ENCODE measurements at places on chromosomes 1 and 21.
A peak's percentile ranks its signal among the peaks of the same experiment; 100 is the strongest.

- DNase-seq, result no peak
These were observed 14.2 kb downstream of the CD101 start for GRCh38 chr1:117015724-117016123.

- no peak for DNase-seq
These were observed 64.8 kb upstream of the PPM1J start for GRCh38 chr1:112779665-112780526.

DNA sequence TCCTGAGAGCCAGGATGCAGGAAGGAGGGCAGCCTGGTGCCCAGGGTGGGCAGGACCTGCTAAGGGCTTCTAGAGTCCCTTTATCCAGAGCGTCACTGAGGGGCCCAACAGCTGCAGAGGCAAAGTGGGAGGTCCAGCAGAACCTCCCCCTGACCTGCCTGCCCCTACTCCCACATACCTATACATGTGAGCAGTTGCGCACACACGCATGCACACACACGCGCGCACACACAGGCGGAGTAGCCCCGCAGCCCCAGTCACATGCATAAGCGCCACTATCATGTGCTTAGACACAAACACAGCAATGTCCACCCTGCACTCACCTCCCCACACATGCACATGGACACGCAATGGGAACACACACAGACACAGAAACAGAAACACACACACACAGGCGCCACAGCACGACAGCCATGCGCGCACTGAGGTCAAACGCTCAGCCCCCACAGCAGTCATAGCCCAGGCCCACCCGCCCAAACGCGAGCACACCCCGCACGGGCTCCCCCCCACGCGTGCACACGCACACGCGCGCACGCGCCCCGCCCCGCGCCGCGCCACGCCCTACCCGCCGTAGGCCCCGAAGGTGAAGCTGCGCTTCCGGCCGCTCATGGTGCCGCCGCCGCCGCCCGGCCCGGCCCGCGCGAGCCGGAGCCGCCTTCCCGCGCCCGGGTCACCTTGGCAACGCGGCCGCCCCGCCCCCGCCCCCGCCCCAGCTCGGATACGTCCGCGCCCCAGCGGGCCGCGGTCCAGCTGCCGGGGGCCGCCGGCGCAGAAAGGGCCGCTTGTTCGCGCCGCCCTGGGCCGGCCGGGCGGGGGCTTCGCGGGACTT is 17.7 kb downstream of the RAP1GAP start:
- peak; percentile 96 for DNase-seq

GRCh38 chr1:161676958-161677689 is 14.2 kb downstream of the FCGR2B start:
- DNase-seq, result no peak

- DNase-seq, result no peak
These were observed 2.6 kb downstream of the LEFTY1 start for GRCh38 chr1:225886159-225887029.

GRCh38 chr1:232452117-232452516 is 177.8 kb downstream of the SIPA1L2 start:
- no peak for DNase-seq

DNA sequence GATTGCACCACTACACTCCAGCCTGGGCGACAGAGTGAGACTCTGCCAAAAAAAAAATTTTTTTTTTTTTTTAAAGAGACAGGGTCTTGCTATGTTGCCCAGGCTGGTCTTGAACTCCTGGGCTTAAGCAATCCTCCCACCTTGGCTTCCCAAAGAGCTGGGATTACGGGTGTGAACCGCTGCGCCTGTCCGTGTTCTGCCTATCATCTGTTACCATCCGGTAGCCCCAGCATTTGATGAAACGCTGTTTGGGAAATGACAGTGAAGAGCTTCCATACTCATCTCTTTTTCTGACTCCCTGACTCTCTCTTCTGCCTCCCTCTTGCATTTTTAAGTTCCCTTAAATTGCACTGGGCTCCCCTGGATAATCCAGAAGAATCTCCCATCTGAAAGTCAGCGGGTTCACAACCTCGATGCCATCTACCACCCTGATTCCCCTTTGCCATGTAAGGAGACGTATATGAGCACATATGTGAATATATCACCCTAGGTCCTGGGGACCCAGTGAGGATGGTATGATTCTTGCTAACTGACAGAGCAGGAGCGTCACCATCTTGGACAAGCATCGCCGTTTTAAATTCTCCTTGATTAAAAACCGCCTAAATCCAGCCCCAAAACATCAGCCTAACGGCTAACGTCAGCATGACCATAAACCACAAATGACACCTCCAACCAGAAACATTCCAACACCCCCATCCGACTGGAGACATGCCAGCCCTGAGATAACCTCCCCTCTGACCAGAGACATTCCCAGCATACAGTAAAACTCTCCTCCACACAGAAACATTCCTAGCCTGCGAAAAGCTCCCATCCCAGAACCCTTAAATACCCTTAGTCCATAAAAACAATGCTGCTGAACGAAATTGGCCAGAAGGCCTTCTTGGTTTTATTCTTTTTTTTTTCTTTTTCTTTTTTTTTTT is 12.4 kb downstream of the TNFRSF8 start:
- DNase-seq, result no peak

GRCh38 chr1:151164732-151165280 is 896 bp downstream of the LYSMD1 start:
- no peak for DNase-seq

- DNase-seq, result no peak
These were observed 6.5 kb upstream of the PEX10 start for GRCh38 chr1:2418791-2419320.

GRCh38 chr1:63874278-63874880 is 100.6 kb downstream of the ROR1 start:
- DNase-seq, result no peak

DNA sequence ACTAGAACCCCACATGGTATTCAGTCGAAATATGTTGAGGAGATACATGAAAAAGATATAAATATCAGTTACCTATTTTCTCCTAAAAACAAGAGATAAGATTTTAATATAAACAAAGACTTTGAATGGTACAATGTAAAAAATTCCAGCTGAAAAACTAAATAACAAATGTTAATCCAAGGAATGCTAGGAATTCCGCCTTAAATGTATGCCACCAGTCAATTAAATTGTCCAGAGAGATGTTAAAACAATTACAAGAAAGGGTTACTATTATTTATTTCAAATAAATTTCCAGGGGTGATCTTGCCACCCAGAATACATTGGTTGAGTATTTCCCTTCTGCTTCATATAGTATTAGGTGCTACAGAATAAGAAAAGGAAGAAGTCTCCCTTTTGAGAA is 4.2 kb downstream of the ADSS2 start:
- no peak for DNase-seq

DNA sequence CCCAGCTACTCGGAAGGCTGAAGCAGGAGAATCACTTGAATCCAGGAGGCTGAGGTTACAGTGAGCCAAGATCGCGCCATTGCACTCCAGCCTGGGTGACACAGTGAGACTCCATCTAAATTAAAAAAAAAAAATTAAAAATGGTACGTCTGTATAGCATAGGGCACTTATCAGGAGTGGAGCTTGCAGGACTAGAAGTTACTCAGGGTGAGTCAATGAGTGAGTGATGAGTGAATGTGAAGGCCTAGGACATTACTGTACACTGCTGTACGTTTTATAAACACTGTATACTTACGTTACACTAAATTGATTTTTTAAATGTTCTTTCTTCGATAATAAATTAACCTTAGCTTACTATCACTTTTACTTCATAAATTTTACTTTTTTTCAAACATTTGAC is 183.6 kb downstream of the NR5A2 start:
- no peak for DNase-seq

GRCh38 chr1:102970496-102971078 is 137.7 kb downstream of the COL11A1 start:
- peak; percentile 45 for DNase-seq

- DNase-seq, result no peak
These were observed 43.3 kb downstream of the VTCN1 start for GRCh38 chr1:117167402-117167801.

GRCh38 chr1:234727018-234727940 is 117.3 kb upstream of the IRF2BP2 start:
- no peak for DNase-seq

- DNase-seq, result no peak
These were observed 50.0 kb upstream of the COL18A1 start for GRCh38 chr21:45354970-45355369.

GRCh38 chr1:201559679-201560162 is 20.8 kb downstream of the NAV1 start:
- DNase-seq, result peak; percentile 85

Data from SK-N-SH (cell line).